ENCODE measurements at places on chromosomes 6 and 20. TPM values are rescaled to one million over a fixed set of nuclear protein-coding genes. Genes with fewer than 3 reads are reported as not detected.

The FOXF2 gene
- total RNA-seq: not detected

DNA sequence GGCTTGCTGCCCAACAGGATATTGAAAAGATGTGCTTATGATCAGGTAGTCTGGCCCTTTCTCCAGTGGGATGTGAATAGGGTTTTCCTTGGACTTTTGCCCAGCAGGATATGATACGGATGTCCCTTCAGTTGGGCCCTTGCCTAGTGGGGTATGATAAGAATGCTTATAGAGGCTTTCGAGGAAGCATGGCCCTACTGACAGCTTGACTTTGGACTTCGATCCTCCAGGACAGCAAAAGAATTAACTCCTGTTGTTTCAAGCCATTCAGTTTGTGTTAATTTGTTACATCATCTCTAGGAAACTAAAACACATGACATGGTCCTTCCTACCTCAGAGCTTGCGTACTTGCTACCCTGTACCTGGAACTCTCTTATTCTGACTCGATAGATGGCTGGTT lies 9.7 kb upstream of the ZNF334 start:
- peaks cover 12% of the 10 kb centered on the region for H3K4me1 ChIP-seq
- no peak overlapping the region for H3K4me3 ChIP-seq
- H3K27ac ChIP-seq: no peak overlapping the region

The PROCR gene
- total RNA-seq: not detected

DNA sequence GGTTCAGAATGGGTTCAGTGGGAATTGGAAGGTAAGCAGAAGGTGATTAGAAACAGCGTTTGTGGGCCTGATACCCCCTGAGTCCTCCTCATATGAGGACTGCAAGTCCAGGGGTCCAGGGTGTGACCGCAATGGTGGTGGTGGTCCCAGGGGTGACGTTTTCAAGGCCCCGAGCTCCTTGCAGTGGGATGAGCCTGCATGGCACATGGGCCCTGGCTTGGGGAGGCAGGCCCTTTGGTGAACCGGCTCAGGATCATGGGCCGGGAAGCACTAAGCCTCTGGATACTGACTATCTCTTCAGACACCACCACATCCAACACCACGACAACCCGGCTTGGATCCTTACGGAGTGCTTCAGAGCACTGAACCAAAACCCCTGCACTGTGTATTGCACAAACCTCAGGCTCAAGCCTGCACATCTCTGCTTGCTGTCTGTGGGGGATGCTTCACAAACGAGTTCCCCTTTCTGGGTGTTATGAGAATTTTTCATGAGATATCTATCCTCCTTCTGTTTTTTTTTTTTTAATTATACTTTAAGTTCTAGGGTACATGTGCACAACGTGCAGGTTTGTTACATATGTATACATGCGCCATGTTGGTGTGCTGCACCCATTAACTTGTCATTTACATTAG lies 67.9 kb downstream of the STK35 start:
- H3K27ac ChIP-seq: no peak overlapping the region
- no peaks in the 10 kb centered on the region for H3K36me3 ChIP-seq
- H3K4me3 ChIP-seq: no peak overlapping the region
- H3K27me3 ChIP-seq: no peaks in the 10 kb centered on the region

The OPRM1 gene
- not detected for total RNA-seq

- H3K4me1 ChIP-seq: no peaks in the 10 kb centered on the region
- H3K27me3 ChIP-seq: no peaks in the 10 kb centered on the region
- no peak overlapping the region for H3K27ac ChIP-seq
- H3K36me3 ChIP-seq: no peaks in the 10 kb centered on the region
Measured at GRCh38 chr6:38476888-38477287, 162.8 kb downstream of the BTBD9 start.

The CST7 gene
- not detected for total RNA-seq

DNA sequence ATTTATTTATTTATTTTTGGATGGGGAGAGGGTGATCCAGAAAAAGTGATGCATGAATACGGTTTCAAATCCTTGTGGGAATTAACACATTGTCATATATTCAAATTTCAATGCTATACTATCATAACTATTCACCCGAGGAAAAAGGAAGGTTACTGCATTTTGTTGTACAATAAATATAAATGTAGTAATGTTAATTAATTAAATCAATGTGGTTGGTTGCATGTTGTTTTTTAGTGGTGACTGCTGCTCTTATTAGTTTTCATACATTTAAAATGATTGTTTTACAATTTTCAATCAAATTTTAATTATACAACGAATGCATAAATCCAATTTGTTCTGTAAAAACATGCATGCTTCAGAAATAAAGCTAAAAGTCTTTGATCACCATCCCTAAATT lies 180.5 kb downstream of the ZFP64 start:
- no peak overlapping the region for H3K4me3 ChIP-seq
- no peak for DNase-seq
- H3K4me1 ChIP-seq: no peaks in the 10 kb centered on the region
- H3K36me3 ChIP-seq: no peaks in the 10 kb centered on the region
- no peaks in the 10 kb centered on the region for H3K27me3 ChIP-seq

The CFB gene
- 0.22 TPM for total RNA-seq

The GPSM3 gene
- total RNA-seq: 85.9 TPM

GRCh38 chr20:11791835-11792567 lies 125.7 kb upstream of the BTBD3 start:
- H3K36me3 ChIP-seq: no peaks in the 10 kb centered on the region
- no peak overlapping the region for H3K27ac ChIP-seq
- no peaks in the 10 kb centered on the region for H3K27me3 ChIP-seq

- no peaks in the 10 kb centered on the region for H3K36me3 ChIP-seq
- H3K27me3 ChIP-seq: no peaks in the 10 kb centered on the region
Measured at GRCh38 chr20:44785768-44786167, 24.6 kb downstream of the RIMS4 start.

GRCh38 chr6:53338304-53338703 lies 10.4 kb downstream of the ELOVL5 start:
- no peak overlapping the region for H3K27ac ChIP-seq
- peaks cover 47% of the 10 kb centered on the region for H3K4me1 ChIP-seq
- no peaks in the 10 kb centered on the region for H3K36me3 ChIP-seq
- H3K27me3 ChIP-seq: no peaks in the 10 kb centered on the region
- H3K4me3 ChIP-seq: no peak overlapping the region
- no peak for DNase-seq

The KHDRBS2 gene
- total RNA-seq: 40.1 TPM

DNA sequence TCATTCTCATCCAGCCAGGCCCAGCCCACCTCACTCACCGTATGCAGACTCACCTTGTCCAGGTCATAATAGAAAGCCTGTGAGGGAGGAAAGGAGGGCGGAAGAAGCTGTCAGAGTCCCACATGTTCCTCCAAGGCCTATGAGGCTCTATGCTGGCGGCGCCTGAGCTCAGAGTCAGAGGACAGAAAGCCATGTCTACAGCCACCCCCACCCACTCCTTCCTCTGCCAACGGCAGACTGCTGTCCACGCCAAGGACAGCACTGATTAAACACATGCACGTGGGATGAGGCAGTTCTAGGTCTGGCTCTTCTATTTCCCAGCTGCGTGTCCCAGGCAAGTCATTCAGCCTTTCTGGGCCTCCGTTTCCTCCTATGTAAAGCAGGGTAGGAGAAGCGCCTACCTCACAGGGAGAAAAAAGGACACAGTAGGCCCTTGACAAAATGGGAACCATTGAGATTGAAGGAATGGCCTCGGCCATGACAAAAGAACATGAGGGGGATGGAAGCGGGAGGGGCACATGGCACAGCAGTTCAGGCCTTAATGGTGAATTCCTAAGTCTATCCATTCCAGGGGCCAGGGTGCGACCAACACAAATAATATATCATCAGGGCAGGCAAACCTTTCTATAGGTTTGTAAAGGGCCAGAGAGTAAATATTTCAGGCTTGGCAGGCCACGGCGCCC lies 80.1 kb downstream of the RIPOR3 start:
- H3K27ac ChIP-seq: no peak overlapping the region
- no peak overlapping the region for H3K4me3 ChIP-seq
- H3K36me3 ChIP-seq: no peaks in the 10 kb centered on the region
- H3K27me3 ChIP-seq: no peaks in the 10 kb centered on the region

- peak overlapping the region; percentile 65 for H3K27ac ChIP-seq
- peaks cover 17% of the 10 kb centered on the region for H3K4me1 ChIP-seq
- peak overlapping the region; percentile 89 for H3K4me3 ChIP-seq
- DNase-seq: peak; percentile 44
- H3K27me3 ChIP-seq: no peaks in the 10 kb centered on the region
Measured at GRCh38 chr6:108295676-108296075, 822 bp downstream of the AFG1L start.

The PGBD1 gene
- total RNA-seq: 8.2 TPM

GRCh38 chr20:39412091-39412490 lies 449.9 kb downstream of the DHX35 start:
- H3K27ac ChIP-seq: no peak overlapping the region
- no peaks in the 10 kb centered on the region for H3K36me3 ChIP-seq
- no peak overlapping the region for H3K4me3 ChIP-seq
- DNase-seq: peak; percentile 65

The TBXT gene
- total RNA-seq: 11.3 TPM

- H3K4me1 ChIP-seq: no peaks in the 10 kb centered on the region
- no peak overlapping the region for H3K4me3 ChIP-seq
- no peaks in the 10 kb centered on the region for H3K36me3 ChIP-seq
- H3K27ac ChIP-seq: no peak overlapping the region
- DNase-seq: no peak
- H3K27me3 ChIP-seq: no peaks in the 10 kb centered on the region
Measured at GRCh38 chr6:25477006-25477590, 174.9 kb upstream of the SCGN start.

GRCh38 chr6:129317931-129318820 lies 391.8 kb downstream of the ARHGAP18 start:
- no peaks in the 10 kb centered on the region for H3K27me3 ChIP-seq
- no peaks in the 10 kb centered on the region for H3K4me1 ChIP-seq
- no peaks in the 10 kb centered on the region for H3K36me3 ChIP-seq
- H3K4me3 ChIP-seq: no peak overlapping the region
- no peak overlapping the region for H3K27ac ChIP-seq

DNA sequence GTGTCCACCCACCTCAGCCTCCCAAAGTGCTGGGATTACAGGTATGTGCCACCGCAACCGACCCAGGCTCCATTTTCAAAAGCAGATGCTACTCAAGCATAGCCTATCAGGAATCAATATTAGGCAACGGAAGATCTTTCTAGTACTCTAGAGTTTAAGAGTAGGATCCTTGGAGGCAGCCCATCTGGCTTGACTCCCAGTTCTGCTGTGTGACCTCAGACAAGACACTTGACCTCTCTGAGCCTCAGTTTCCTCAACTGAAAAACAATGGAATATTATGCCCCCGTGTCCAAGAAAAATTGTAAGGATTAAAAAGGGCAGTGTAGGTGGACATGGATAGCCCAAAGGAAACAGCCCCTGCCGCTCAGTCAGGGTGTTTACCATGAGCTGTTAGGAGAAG lies 14.5 kb downstream of the ADA start:
- peaks cover 6% of the 10 kb centered on the region for H3K4me1 ChIP-seq
- no peak for DNase-seq
- no peak overlapping the region for H3K27ac ChIP-seq
- no peaks in the 10 kb centered on the region for H3K27me3 ChIP-seq

The MUCL3 gene
- not detected for total RNA-seq

GRCh38 chr6:53795702-53796450 lies 1.1 kb downstream of the LRRC1 start:
- no peak for DNase-seq
- H3K4me3 ChIP-seq: peak overlapping the region; percentile 71
- no peaks in the 10 kb centered on the region for H3K36me3 ChIP-seq
- H3K27me3 ChIP-seq: no peaks in the 10 kb centered on the region

The CLDN20 gene
- total RNA-seq: not detected

The CAP2 gene
- not detected for total RNA-seq

GRCh38 chr6:154301839-154302752 lies 54.5 kb downstream of the IPCEF1 start:
- no peaks in the 10 kb centered on the region for H3K27me3 ChIP-seq
- no peaks in the 10 kb centered on the region for H3K36me3 ChIP-seq
- DNase-seq: peak; percentile 87

- no peaks in the 10 kb centered on the region for H3K4me1 ChIP-seq
- H3K36me3 ChIP-seq: no peaks in the 10 kb centered on the region
- H3K27ac ChIP-seq: no peak overlapping the region
- H3K4me3 ChIP-seq: no peak overlapping the region
- no peak for DNase-seq
Measured at GRCh38 chr6:2274981-2275891, 29.8 kb upstream of the GMDS start.

Data from Karpas-422 (cell line).